ENCODE measurements at places on chromosomes 6 and 20.

DNA sequence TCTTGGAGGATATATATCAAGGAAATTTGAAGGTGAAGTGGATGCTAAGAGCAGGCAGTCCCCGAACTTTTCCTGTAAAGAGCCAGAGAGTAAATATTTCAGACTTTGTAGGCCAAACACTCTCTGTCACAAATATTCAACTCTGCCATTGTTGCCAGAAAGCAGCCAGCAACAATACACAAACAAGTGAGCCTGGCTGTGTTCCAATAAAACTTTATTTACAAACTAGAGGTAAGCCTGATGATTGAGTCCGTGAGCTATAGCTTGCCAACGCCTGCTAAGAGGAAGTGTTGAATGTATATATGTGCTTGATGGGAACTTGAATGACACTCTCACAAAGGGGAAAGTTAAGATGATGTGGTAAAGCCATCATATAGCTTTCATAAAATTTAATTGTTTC is 166.0 kb upstream of the PLN start:
- no peak for DNase-seq

GRCh38 chr6:107625264-107625663 is 135.3 kb downstream of the SOBP start:
- DNase-seq: no peak

DNA sequence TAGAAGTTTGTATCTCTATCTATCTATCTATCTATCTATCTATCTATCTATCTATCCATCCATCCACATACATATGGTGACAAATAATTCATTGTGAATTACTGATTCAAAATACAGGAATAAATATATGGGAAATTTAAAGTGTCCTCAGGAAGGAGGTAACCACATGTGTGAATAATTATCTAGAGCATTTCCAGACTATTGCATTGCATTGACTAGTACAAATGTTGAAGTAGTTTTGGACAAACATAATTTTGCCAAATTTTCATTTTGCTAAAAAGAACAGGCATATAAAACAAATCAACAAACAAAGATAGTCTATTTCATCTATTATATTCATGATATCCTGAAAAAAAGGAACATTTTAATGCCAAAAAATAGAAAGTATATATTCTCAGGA is 192.7 kb downstream of the UTRN start:
- DNase-seq: no peak

DNA sequence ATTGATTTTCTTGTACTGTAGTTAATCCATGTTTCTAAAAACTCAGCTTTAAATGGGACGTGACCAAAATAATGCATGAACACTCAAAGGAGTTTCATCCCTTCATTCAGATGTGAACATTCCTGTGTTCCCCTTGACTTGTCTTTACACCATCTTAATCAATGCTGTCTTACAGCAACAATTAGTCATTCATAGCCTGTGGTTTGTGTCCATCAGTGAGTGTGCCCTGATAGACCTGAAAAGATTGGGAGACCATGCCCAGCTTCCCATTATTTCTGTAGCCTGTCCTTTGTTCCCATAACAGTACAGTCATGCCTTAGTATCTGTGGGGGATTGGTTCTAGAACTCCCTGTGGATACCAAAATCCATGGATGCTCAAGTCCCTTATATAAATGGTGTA is 23.9 kb downstream of the NT5E start:
- DNase-seq: no peak

DNA sequence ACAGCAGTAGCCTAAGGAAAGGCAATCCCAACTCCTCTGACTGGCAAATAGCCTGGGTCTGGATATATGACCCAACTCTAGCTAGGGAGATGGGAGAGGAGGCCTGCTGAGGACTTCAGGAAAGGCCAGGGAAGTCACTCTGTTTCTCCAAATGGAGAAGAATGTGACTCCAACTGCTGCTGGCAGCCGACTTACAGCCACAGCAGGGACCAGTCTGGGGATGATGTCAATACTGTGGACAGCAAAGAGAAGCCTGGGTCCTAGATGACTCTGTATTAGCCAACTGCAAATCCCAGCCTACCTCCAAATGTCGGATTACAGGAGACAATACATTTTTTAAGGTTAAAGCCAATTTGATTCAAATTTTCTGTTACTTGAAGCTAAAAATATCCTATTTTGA is 232.6 kb downstream of the FOXC1 start:
- no peak for DNase-seq

GRCh38 chr6:152091851-152092341 is 284.4 kb downstream of the ESR1 start:
- no peak for DNase-seq

- DNase-seq: no peak
These were observed 34.1 kb downstream of the PRPH2 start for GRCh38 chr6:42688281-42688680.
